ENCODE measurements at places on chromosomes 2 and 18.

DNA sequence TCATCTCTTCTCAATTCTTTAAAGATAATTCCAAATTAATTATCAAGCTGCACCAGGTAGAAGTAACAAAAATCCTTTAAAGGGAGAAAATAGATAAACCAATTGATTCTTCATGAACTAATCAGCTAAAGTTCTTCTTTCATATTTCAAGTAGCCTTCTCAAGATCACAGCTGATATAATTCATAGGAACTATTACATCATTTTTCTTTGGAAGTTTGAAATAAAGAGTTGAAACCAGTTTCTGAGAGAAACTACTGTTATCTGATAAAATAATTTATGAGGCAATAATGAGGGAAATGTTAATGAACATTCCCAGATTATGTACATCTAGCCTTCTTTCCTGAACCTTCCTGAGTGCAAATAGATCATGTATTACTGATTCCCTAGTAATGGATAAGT, 484.9 kb downstream of the METTL4 start:
- no peak for DNase-seq

DNA sequence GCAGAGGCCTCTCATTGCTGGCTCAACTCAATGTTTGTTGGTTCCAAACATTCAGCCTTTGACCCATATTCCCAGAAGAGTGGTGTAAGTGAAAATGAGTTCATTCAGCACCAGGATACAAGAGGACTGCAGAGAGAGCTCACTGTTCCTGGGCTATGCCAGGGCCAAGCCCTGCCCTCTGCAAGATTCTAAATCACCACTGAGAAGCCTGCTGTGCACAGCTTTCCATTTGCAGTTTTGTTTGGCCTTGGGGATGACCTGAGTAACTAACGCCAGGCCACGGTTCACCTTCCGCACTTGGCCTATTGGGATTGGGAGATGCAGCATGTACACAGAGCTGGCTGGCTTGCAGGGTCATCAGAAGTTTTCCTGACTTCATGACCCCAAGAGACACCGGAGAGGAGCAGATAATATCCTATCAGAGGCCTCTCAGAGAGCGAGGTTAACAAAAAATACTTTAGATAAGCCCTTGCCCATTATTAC, 12.6 kb downstream of the GKN1 start:
- no peak for DNase-seq

- no peak for DNase-seq
These were observed 5.8 kb downstream of the CAMKMT start for GRCh38 chr2:44367591-44367990.

DNA sequence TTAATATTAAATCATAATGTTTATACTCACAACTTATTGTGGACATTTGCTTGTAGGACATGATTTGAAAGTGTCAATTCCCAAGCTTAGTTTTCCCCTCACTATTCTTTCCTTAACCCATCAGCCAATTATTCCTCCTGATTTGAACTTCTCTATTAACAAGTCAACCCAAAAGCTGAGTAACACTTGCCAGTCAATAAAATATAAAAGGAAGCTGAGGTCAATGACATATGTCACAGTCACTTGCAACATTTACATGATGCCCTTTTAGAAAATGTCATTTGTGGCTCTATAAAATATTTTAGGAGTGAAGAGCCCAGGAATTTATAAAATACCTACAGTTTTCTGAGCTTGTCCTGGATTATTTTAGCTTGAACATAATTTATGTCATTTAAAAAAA, 7.2 kb downstream of the CCDC68 start:
- DNase-seq: no peak
